ENCODE measurements at places on chromosomes 5 and 9. TPM values are rescaled to one million over a fixed set of nuclear protein-coding genes. Genes with fewer than 3 reads are reported as not detected.

- DNase-seq: no peak
Measured at GRCh38 chr9:84305497-84306131, 34.9 kb downstream of the SLC28A3 start.

GRCh38 chr9:137176302-137177182, 4.7 kb upstream of the TMEM210 start:
- no peak for DNase-seq

DNA sequence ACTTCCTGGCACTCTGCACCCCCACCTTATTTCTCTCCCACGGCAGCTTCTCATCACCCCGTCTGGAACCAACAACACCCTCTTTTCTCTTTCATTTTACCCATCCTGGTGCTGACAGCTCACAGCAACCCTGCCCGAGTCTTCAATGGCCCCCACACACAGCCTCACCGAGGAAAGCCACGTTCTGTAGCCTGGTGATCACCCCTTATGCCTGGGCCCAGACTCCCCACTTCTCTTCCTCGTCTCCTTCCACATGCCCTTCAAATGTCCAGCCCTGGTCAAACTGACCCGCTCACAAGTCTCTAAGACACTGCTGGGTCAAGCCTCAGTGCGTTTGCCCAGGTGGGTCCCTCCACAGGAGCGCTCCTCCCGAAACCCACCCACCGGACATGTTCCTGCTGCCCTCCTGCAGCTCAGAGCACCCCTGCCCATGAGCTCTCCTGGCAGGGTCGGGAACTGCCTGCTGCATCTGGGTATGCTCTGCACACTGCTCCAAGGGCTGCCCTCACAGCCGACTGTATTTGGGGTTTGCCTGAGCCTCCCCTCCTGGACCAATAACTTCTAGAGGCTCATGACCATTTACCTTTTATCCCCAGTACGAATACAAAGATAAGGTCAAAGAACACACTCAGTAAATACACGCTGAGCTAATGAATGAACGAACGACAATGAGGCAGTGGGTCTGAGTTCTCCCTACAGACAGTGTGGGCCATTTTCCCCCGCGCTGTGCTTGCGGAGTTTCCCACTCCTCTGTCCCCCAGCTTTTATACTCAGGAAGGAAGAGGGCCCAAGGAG, 154.7 kb upstream of the PHYKPL start:
- DNase-seq: no peak

- no peak for DNase-seq
Measured at GRCh38 chr5:7425830-7426229, 29.9 kb downstream of the ADCY2 start.

- DNase-seq: no peak
Measured at GRCh38 chr9:14349447-14350348, 35.8 kb upstream of the NFIB start.

DNA sequence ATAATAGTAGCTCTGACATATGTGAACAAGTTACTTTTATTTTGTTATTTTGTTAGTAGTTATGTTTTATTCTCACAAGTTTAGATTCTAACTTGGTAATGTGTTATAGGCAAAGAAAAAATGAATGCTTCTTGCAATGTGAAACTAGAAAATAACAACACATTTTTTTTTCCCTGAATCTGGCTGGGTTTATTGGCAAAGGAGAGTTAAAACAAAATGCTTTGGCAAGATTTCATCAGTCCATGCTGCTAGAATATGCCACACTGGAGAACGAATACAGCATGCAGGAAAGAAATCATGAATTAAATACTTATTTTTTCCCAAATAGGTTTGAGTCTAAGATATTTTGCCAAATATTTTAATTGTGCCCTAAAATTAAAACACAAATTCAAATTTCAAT, 1048.1 kb upstream of the ACO1 start:
- no peak for DNase-seq

GRCh38 chr9:120737416-120738165, 23.3 kb upstream of the MEGF9 start:
- no peak for DNase-seq

GRCh38 chr5:176771102-176771845, 39.1 kb upstream of the UNC5A start:
- no peak for DNase-seq

The TBC1D13 gene
- total RNA-seq: 15.7 TPM

The CCDC171 gene
- 1.4 TPM for total RNA-seq

The TMEFF1 gene
- total RNA-seq: 0.16 TPM

The DRD1 gene
- 0.09 TPM for total RNA-seq

The RPL37 gene
- 569 TPM for total RNA-seq

The MZB1 gene
- total RNA-seq: 0.56 TPM

The CATSPER3 gene
- total RNA-seq: 0.48 TPM

Measured in heart right ventricle (tissue), 16 donors.